ENCODE measurements at places on chromosomes 5 and 9. TPM values are rescaled to one million over a fixed set of nuclear protein-coding genes. Genes with fewer than 3 reads are reported as not detected.
A peak's percentile ranks its signal among the peaks of the same experiment; 100 is the strongest.

KIF20A gene
- total RNA-seq: 57.2 TPM

SPAG8 gene
- total RNA-seq: 1.0 TPM

GRCh38 chr5:51028394-51028793 is 354.9 kb upstream of the ISL1 start:
- H3K4me3 ChIP-seq: no peak overlapping the region
- H3K36me3 ChIP-seq: no peaks in the 10 kb centered on the region
- H3K4me1 ChIP-seq: no peaks in the 10 kb centered on the region
- no peak for DNase-seq
- no peak overlapping the region for H3K27ac ChIP-seq

DNA sequence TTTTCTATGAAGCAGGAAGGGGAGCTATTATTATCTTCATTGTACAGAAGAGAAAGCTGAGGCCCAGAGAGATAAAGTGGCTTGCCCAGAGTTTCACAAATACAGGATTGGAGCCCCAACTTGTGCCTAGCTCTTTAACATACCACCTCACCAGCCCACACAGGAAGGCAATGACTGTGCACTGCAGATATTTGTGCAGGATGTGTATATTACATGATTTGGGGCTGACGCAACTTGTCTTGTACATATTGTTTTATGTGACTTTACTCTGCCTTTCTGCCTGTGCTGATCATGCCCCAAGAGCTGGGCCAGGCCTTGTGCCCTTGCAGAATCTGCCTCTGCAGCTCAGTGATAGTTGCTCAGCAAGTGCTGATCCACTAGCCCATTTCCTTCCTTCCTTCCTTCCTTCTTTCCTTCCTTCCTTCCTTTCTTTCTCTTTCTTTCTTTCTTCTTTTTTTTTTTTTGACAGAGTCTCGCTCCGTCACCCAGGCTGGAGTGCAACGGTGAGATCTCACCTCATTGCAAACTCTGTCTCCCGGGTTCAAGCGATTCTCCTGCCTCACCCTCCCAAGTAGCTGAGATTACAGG is 106.6 kb upstream of the TBCA start:
- peaks cover 17% of the 10 kb centered on the region for H3K27me3 ChIP-seq
- peak; percentile 15 for DNase-seq
- H3K36me3 ChIP-seq: no peaks in the 10 kb centered on the region
- H3K4me3 ChIP-seq: no peak overlapping the region
- H3K4me1 ChIP-seq: peaks cover 5% of the 10 kb centered on the region

DNA sequence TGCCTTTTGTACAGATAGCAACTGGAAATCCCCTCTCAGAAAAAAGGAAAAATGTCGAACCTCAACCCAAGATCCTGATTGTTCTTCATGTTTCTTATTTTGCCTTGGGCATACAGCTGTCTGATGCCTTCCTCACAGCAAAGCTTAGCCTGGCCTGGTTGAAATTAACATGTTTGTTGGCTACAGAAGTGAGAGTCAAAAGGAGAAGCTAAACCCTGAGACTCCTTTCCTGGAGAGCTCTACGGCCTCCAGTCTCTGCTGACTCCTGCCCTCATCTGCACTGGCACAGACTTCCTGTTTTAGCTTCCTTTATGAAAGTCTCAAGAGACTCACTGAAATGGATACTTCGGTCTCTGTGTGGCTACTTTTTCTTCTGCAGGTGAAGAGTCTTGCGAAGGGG is 186.7 kb downstream of the PARP8 start:
- H3K36me3 ChIP-seq: no peaks in the 10 kb centered on the region
- peaks cover 4% of the 10 kb centered on the region for H3K4me1 ChIP-seq
- H3K27me3 ChIP-seq: peaks cover 3% of the 10 kb centered on the region
- H3K4me3 ChIP-seq: no peak overlapping the region
- H3K27ac ChIP-seq: no peak overlapping the region

DNA sequence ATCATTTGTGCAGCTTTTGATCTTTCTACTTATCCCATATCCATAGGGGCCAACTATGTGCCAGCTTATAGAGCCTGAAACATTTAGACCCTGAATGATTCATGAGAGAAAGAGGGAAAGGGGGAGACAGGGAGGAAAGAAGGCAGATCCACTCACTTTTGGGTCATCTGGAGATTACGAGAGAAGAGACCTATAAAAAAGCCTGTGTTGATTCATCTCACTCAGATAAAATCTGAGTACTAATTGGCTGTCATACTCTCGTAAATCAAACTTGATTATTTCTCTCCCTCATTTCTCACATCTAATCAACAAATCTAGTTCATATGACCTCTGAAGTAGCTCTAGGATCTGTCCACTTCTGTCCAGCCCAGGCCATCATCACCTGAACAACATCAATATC is 137.1 kb downstream of the ARL15 start:
- DNase-seq: no peak
- no peaks in the 10 kb centered on the region for H3K27me3 ChIP-seq
- no peak overlapping the region for H3K4me3 ChIP-seq
- H3K27ac ChIP-seq: no peak overlapping the region
- H3K4me1 ChIP-seq: peaks cover 6% of the 10 kb centered on the region

DNA sequence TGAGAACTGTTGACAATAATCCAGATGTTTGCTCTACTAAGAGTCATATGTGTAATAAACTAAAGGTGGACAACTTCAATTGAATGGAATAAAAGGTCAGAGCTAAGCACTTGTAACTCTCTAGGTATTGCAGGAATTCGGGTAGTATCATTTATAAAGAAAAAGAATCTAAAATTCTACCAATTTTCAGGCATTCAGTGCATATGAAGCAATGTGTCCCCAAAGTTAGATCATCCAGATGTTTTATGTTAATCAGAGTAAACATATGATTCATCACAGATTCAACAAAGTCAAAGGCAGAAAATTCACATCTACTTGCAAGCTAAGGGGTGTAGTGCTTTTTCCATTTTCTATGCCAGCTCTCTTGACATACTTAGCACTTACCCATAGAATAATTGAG is 477.1 kb downstream of the PDE4D start:
- H3K4me1 ChIP-seq: no peaks in the 10 kb centered on the region
- H3K4me3 ChIP-seq: no peak overlapping the region
- no peak for DNase-seq
- no peak overlapping the region for H3K27ac ChIP-seq

GRCh38 chr9:115035841-115036612 is 81.9 kb downstream of the TNC start:
- H3K27me3 ChIP-seq: peaks cover 4% of the 10 kb centered on the region
- H3K27ac ChIP-seq: peak overlapping the region; percentile 94
- no peaks in the 10 kb centered on the region for H3K36me3 ChIP-seq
- peak; percentile 65 for DNase-seq
- no peak overlapping the region for H3K4me3 ChIP-seq

- peaks cover 23% of the 10 kb centered on the region for H3K36me3 ChIP-seq
- peak; percentile 24 for DNase-seq
- peaks cover 21% of the 10 kb centered on the region for H3K4me1 ChIP-seq
- H3K4me3 ChIP-seq: no peak overlapping the region
Measured at GRCh38 chr5:41856644-41857491, 13.4 kb downstream of the OXCT1 start.

DNA sequence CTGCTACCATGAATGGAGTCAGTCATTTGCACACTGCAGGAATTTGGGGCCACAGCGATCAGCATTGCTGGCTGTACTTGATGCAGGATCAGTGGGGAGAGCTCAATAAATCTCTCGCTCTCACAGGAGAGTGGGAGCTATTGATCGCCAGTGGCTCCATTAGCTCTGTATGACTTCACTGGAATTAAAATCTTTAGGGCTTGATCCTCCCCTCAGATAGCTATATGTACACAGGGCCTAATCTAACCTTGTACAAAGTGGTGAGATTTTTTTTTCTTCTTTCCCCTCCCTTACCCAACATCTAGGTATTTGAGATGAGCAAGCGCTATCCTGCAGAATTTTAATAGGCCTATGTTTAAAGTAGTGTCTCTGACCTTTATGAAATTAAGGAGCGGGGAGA is 84.9 kb downstream of the IZUMO3 start:
- DNase-seq: no peak
- no peaks in the 10 kb centered on the region for H3K4me1 ChIP-seq
- H3K27me3 ChIP-seq: no peaks in the 10 kb centered on the region
- no peak overlapping the region for H3K27ac ChIP-seq
- H3K4me3 ChIP-seq: no peak overlapping the region
